Hindlimb muscle (tissue), 1 donor: ENCODE measurements at places on chromosomes 3 and 15.

GRCh38 chr3:182305881-182306665 is 487.2 kb upstream of the ATP11B start:
- no peak for DNase-seq

- DNase-seq: no peak
Observed at GRCh38 chr3:56691165-56692000, 8.3 kb upstream of the TASOR start.

DNA sequence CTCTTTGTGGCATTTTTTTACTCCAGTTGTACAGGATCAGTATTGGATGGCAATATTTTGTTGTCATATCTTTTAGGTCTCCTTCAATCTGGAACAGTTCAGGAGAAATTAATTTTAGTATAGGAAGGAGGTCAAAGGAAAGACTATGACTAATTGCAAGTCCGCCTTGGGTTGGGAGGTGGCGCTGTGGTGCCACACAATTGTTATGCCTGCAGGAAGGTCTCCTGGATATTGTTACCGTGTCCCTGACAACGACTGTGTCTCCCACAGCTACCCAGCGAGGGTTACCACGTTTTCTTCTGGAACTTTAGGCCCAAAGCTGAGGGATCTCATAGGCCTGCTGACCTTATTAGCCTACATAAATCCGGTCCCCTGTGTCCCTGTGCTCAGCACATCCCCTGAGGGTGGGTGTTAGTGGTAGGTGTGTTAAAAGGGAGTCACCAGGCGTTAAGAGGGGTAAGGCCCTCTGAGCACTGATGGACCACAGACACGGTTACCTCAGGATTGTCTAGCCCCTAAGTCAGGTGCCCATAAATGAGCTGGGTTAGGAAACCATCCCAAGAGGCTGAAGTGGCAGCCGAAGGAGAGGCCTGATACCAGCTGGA is 31.5 kb downstream of the KCNAB1 start:
- no peak for DNase-seq

GRCh38 chr15:36428102-36428845 is 151.2 kb upstream of the CDIN1 start:
- DNase-seq: peak; percentile 8

DNA sequence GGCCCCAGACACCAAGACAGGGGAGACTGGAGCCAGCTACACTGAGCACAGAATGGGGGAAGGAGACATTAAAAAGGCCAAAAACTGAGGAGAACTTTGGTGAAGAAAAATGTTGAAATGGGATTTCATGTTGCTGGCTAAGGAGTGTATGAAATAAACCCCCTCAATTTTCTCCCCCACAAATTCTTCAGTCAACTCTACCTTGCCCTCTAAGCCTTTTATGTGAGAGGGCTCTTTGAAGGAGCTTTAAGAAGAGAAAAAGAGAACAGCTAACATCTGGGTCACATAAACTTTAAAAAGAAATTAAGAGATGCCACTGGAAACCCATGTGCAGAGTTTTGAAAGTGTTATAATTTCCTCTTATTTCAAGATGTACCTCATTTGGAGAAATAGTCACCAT is 88.6 kb downstream of the ATP8B4 start:
- no peak for DNase-seq

- no peak for DNase-seq
Observed at GRCh38 chr3:141255846-141256261, 24.2 kb downstream of the PXYLP1 start.

DNA sequence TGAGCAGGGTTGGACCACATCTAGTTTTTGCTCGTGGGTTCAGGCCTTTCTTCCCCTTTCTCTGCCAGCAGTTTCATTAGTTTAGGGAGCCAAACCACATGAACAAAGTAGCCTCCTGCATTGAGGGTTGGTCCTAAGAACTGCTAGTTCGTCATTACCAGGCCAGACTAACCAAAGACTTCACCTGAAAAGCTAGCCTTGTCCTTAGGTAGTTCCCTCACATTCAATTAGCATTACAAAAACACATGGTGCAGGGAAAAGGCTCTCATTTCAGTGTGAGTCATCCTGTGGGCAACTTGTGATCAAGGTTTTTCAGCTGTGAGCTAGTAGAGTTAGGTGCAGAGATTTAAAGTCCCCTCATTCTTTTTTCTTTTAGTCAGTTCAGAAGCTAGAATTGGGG is 279.3 kb upstream of the CTNNB1 start:
- no peak for DNase-seq

GRCh38 chr3:145865399-145866018 is 295.5 kb downstream of the PLOD2 start:
- peak; percentile 66 for DNase-seq

DNA sequence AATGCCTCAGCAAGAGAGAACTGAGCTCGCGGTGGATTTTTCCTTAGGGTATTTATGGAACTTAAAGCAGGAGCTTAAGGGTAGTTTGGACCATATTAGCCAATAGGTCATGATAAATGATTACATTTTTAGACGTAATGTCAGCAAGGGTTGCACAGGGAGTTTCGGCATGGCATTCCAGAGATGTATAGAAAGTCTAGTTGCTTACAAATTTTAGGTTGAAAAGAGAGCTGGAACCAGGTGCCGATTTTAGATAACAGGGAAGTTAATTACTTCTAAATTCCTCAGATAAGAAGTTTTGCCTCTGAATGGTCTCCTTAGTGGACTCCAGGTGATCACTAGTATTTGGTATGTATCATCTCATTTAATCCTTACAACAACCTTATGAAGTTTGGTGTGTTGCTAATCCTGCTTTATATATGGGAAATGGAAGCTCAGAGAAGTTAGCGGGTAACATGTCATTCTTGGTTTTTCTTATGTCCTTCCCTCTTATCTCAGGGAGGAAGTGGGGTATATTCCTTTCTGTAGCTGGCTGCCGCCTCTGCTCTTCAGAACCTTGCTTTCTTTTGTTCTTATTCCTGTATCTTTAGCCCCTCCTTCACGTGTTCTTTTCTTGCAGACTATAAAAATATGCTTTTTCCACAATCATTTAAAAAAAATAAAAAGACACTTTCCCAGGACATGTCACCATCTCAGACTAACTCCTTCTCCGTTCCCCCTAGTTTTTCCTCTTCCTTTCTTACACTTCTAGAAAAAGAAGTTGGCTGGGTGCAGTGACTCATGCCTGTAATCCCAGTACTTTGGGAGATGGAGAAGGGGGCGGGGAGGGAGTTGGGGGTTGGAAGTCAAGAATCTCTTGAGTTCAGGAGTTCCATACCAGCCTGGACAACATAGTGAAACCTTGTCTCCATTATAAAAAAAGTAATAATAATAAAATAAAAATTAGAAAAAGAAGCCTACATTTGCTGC is 25.7 kb downstream of the IQGAP1 start:
- DNase-seq: no peak

DNA sequence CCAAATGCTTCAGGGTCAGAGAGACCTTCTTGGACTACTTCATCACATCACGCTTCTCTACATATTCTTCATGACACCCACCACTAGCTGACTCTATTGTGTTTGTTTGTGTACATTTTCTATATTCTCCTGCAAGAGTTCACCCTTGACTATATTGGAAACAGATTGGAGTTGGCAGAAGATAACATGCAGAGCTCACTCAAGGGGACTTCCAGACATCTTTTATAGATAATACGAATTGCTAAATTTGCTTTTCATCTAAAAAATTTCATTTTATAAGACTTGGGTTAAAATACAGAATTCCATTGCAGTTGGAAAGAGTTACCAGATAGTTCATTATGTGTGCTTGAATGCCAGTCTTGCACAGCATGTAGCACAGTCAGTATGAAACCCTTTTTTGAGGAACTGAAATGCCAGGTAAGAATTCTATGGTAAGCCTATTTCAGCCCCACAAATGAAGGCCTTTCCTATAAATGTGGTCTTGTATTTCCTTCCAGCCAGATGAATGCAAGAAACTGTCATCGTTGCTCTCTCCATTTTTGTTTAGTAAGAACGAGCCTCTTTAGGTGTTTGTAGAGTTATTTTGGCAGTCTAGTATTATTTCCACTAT is 177.6 kb downstream of the GHSR start:
- DNase-seq: no peak

DNA sequence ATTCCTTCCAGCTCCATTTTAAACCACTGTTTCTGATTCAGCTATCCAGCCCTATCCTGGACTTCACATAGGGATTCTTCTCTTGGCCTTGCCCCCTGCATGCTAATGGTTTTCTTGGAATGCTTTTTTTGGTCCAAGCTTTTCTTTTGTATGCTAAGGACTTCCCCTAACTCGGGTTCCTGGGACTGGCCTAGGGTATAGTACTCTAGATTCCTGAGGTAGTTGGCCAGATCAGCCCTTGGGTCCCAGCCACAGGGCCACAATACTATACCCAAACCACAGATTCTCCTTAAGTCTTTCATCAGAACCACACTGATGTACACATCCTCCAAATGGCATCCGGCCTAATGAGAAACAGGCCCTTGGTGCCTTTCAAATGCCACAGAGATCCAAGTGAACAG is 2.8 kb downstream of the FYCO1 start:
- DNase-seq: no peak

GRCh38 chr3:194447161-194447560 is 39.6 kb downstream of the ATP13A3 start:
- DNase-seq: no peak

- DNase-seq: no peak
Observed at GRCh38 chr3:14188041-14188754, 9.6 kb downstream of the LSM3 start.

DNA sequence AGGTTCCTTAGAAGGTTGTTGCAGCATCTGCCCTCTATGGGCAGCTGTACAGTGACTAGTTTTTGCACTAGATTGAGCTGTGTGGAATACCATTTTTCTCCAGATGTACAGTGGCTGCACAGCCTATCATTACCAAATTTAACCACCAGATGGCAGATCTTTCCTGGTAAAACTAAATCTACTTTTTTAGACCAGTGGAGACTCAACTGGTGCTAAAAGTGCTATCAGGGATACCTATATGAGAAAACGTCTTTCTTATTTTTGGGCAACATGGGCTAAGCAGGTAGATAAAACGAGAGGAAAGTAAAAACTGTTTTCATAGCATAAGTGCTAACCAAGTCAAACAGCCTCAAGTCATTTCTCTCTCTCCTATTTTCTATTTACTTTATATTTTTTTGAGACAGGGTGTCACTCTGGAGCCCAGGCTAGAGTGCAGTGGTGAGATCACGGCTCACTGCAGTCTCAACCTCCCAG is 21.2 kb downstream of the IGSF10 start:
- peak; percentile 75 for DNase-seq

DNA sequence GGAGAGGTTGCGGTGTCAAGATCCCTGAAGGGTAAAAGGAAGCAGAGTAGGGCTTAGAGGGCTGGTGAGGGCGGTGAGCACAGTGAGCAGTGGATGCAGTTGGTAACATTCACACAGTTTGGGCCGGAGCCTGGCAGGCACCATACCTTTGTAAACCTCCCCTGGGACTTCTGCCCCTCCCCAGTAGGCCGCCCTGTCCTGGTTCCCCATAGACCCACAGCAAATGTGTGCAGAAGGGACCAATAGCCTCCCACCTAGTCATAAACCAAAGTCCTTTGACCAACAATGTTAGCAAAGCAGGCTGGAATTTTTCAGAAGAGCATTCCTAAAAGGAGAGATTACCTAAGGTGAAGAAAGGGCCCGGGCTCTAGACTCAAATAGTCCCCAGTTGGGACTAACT is 1.7 kb upstream of the PHGR1 start:
- no peak for DNase-seq

GRCh38 chr3:16482770-16483531 is 30.5 kb downstream of the RFTN1 start:
- DNase-seq: no peak

DNA sequence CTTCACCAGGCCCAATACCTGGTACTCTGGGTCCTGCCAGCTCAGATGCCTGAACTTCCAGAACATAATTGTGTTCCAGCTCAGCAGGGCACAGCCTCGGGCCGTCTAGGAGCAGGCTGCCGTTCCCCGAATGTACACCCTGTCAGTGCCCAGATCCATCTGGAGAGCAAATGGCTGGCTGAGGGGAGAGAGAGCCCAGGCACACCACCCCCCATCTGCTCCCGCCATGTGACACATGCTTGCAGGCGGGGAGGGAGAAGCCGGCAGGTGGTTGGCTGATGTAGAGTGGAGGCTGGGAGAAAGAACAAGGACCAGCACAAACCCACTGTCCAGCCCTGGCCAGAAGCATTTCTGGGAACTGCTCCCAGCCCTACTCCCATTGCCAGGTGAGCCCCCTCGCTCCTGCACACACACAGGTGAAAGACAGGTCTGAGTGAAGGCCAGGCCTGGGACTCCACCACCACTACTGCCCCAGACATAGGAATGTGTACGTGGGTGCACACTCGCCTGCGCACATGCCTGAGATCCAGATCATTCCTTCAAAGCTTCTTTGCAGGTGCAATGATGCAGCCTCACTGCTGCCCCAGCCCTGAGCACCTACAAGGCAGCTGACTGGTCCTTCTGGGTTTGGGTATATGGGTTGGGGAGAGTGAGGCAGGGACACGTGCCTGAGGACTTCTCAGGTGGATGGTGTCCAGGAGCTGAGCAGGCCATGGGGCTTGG is 53.5 kb downstream of the SEMA5B start:
- DNase-seq: no peak

- DNase-seq: no peak
Observed at GRCh38 chr3:193874512-193874911, 261.4 kb upstream of the HES1 start.

- DNase-seq: no peak
Observed at GRCh38 chr3:16012086-16012485, 162.4 kb upstream of the GALNT15 start.

GRCh38 chr3:178969004-178969700 is 102.5 kb downstream of the ZMAT3 start:
- no peak for DNase-seq

DNA sequence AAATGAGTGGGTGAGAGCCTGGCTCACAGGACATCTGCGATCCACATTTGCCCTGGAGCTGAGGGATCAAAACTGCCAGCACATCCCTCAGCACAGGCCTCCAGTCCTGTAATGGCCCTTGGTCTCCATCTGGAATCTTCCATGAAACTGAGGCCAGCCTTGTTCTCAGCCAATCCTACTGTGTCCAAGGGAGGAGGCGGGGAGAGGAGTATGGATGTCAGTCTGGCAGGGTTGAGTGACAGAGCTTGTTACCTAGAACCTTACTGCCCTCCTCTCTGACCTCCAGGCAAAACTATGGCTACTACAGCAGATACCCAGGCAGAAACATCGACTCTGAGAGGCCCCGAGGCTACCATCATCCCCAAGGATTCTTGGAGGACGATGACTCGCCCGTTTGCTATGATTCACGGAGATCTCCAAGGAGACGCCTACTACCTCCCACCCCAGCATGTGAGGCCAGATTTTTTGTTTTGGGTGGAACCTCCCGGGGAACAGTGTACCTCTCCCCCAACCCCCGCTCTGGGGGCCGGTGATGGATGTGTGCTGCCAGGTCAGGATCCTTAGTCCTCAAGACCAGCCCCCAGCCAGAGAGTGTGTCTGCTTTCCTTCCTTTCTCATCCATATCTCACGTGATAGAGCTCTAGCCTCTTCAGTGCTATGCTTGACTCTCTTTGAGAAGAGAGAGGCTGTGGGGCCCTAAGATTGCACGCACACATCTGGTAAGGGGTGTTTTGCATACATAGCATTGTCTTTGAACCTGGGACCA is 41.3 kb downstream of the CHDH start:
- DNase-seq: no peak

GRCh38 chr3:157199841-157200240 is 39.9 kb upstream of the CCNL1 start:
- no peak for DNase-seq
